Gastroesophageal sphincter (tissue), 4 donors: ENCODE measurements at places on chromosomes 1 and 21.
A peak's percentile ranks its signal among the peaks of the same experiment; 100 is the strongest.

DNA sequence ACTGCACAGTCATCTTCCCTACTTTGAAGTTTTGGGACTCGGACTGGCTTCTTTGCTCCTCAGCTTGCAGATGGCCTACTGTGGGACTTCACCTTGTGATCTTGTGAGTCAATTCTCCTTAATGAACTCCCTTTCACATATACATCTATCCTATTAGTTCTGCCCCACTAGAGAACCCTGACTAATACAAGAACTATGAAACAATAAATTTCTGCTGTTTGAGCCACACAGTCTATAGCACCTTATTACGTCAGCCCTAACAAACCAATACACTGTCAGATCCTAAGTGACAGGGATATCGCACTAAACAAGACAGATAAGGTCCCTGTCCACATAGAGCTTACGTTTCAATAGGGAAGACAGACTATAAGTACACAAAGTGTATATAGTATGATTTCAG, 120.1 kb downstream of the PLPP3 start:
- H3K4me1 ChIP-seq = no peaks in the 10 kb centered on the region
- no peak for ATAC-seq
- H3K4me3 ChIP-seq = no peak overlapping the region
- no peaks in the 10 kb centered on the region for H3K36me3 ChIP-seq

GRCh38 chr1:20194224-20194623, 7.9 kb upstream of the PLA2G2C start:
- no peaks in the 10 kb centered on the region for H3K27me3 ChIP-seq
- H3K4me3 ChIP-seq = no peak overlapping the region
- no peak for ATAC-seq
- no peaks in the 10 kb centered on the region for H3K36me3 ChIP-seq
- H3K27ac ChIP-seq = peak overlapping the region; percentile 26

GRCh38 chr1:31483012-31483946, 70.3 kb downstream of the SERINC2 start:
- no peak overlapping the region for H3K27ac ChIP-seq
- ATAC-seq = peak; percentile 94
- H3K4me1 ChIP-seq = no peaks in the 10 kb centered on the region
- H3K27me3 ChIP-seq = no peaks in the 10 kb centered on the region
- no peaks in the 10 kb centered on the region for H3K36me3 ChIP-seq

DNA sequence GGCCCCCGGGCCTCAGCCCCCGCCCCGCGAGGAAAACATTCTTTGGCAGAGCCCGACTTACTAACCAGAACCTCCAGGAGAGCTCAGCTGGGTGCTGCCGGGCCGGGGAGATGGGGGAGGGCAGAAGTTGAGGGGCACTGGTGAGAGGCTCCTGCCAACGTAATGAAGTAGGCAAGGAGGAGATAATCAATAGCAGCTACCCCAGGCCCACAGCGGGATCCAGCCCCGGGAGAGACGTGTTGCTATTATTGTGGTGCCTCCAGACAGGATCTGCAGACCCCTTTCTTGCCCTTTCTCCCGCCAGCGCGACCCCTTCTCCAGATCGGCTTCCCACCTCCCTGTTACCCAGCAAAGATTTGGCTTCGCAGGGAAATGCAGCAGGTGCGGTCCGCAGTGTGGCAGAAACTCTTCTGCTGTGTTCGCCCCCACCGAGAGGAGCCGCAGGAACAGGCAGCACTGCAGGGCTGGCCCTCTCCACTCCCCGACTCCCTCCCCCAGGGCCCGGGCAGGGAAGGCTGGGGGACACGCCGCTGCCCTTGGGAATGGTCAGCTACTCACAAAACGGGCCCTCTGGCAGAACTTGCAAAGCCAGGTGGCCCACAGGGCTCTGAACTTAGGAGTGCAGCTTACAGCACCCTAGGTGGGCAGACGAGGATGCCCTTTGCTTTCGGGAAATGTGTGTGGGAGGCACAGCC, 1.5 kb upstream of the KCNA2 start:
- peak; percentile 14 for ATAC-seq
- peak overlapping the region; percentile 54 for H3K4me3 ChIP-seq
- H3K4me1 ChIP-seq = no peaks in the 10 kb centered on the region
- H3K27me3 ChIP-seq = peaks cover 83% of the 10 kb centered on the region
- H3K36me3 ChIP-seq = no peaks in the 10 kb centered on the region
- peak overlapping the region; percentile 76 for H3K27ac ChIP-seq

DNA sequence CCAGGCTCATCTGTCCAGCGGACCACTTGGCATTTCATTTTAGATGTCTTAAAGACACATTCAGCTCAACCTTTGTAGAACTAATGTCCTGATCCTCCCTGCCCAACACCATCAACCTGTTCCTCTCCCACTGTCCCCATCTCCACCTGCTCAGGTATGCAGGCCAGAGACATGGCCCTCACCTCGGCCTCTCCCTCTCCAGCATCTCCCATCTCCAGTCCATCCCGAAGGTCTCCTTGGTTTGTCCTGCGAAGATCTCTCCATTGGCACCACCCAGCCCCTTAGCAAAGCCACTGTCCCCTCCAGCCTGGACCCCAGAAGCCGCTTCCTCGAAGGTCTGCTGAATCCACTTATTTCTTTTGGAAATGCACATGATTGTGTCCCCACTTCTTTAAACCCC, 20.9 kb upstream of the KCNC4 start:
- peak overlapping the region; percentile 67 for H3K27ac ChIP-seq
- H3K4me1 ChIP-seq = no peaks in the 10 kb centered on the region
- no peaks in the 10 kb centered on the region for H3K27me3 ChIP-seq
- H3K36me3 ChIP-seq = no peaks in the 10 kb centered on the region

DNA sequence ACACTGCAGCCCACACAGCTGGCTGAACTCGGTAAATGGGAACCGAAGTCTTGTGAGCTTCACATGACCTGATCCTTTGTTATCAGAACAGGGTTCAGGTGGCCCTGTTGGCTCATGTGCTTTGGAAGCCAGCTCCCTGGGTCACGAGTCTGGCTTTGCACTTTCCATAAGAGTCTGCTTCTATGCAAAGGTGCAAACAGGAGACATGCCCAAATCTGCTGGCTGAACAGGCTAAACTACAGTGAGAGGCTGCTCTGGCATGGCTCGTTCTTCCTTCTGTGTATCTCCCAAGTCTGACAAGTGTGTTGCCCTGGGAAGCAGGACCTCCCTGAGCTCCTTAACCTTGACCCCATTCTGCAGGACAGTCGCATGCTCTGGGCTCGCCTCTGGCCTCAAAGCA, 549.6 kb downstream of the KIF26B start:
- no peak for ATAC-seq
- H3K4me1 ChIP-seq = no peaks in the 10 kb centered on the region
- no peak overlapping the region for H3K4me3 ChIP-seq
- no peak overlapping the region for H3K27ac ChIP-seq

GRCh38 chr1:235006816-235007215, 121.8 kb downstream of the TOMM20 start:
- H3K27me3 ChIP-seq = no peaks in the 10 kb centered on the region
- H3K4me3 ChIP-seq = no peak overlapping the region
- H3K36me3 ChIP-seq = no peaks in the 10 kb centered on the region
- ATAC-seq = no peak
- H3K27ac ChIP-seq = no peak overlapping the region

DNA sequence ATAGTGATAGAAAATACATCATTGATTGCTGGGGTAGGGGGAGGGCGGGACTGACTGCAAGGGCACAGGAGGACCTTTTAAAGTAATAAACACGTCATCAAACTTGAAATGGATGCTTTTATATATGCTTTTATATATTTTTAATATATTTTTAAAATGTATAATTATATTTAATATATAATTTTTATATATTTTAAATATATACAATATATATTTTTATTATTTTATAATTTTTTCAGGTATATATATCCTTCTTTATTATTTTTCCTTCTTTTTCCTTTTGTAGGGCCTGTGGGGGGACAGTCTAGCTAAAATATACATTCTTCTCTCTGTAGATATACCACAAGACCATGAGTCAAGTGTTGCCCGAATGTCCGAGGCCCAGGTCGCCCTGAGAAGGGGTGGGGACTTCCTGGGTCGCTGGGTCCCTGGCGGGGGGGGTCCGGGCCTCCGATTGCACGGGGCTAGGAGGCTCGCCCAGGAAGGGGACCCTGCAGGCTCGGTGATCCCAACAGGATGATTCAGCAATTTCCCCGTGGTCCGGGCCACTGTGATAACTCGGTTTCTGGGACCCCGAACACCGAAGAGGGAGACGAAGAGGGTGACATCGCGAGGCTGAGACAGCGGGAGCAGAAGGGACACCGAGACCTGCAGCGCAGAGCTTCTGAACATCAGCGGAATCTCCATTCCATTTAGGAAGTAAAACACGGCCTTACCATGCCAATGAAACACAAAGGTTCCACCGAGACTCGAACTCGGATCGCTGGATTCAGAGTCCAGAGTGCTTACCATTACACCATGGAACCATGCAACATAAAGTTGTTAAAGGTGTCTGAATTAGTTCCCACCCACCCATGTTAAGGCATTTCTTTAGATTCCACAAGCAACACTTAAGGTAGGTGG, 112.5 kb upstream of the NBPF11 start:
- no peak for ATAC-seq
- H3K27ac ChIP-seq = no peak overlapping the region
- peaks cover 36% of the 10 kb centered on the region for H3K27me3 ChIP-seq
- H3K4me3 ChIP-seq = no peak overlapping the region
